ENCODE measurements at places on chromosomes 16 and 17.

DNA sequence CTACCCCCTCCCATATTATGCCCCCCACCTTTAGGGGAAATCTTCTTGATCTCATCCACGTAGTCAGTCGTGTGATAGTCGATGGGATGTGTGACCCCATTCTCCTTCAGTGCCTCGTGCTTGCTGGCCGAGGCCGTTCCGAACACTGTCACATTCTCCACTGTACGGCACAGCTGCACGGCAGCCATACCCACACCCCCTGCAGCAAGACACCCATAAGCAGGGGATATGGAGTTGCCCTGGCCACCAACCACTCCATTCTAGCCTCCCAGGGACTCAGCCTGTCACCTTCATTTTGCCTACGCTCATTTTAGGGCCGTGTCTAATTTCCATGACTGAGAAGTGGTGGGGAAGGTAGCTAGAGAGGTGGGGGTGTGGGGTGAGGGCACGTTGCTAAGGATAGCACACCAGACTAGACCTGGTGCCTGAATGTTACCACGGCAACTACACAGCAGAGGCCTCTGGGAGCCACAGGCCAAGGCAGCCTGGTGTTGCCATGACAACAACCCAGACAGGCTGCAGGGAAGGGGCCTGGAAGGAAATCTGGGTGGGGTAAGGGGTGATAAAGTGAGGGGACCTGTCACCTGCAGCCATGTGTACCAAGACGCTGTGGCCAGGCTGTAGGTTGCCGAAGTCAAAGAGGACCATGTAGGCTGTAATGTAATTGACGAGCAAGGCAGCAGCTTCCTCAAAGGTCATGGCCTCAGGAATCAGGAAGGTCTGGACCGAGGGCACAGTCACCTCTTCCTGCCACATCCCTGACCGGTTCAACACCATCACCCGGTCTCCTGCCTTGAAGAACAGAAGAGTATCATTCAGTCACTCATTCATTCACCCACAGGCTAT is 4.0 kb downstream of the VAT1 start:
- DNase-seq, result peak; percentile 72

DNA sequence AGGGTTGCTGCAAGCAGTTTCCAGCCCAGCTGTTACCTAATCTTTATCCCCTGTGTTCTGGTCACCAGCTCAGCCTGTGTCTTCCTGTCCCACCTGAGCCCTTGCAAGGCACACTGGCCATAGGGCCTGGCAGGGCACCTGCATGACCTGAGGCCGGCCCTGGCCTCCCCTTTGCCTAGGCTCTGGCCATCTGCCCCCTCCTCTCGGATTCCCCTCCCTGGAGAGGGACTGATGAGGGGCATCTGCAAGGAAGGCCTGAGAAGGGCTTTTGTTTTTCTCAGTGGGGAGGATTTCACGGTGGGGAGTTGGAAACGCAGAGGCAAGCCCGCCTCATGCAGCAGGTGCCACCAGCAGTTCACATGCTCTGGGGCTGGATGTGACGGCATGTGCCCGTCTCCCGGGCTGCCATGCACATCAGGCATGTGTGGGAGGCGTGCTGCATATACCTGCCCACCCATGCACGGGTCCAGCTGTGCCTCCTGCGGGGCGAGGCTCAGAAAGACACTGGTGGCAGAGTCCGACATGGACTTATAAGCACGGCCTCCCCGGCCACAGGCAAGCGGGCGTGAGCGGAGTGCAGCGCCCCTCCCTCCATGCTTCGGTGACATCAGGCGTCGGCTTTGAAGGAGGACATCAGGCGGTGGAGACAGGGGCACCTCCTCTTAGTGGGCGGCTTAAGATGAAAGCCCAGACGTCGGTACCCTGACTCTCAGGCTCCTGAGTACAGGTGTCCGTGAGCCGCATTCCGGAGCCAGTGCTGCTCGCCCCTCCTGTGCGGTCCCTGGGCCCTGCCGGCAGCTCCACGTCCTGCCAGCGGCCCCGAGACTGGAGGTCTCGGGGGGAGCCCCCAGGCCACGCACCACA is 16.5 kb downstream of the ASPSCR1 start:
- no peak for DNase-seq

- DNase-seq, result no peak
Measured at GRCh38 chr17:48394821-48395220, 35.2 kb downstream of the SKAP1 start.

DNA sequence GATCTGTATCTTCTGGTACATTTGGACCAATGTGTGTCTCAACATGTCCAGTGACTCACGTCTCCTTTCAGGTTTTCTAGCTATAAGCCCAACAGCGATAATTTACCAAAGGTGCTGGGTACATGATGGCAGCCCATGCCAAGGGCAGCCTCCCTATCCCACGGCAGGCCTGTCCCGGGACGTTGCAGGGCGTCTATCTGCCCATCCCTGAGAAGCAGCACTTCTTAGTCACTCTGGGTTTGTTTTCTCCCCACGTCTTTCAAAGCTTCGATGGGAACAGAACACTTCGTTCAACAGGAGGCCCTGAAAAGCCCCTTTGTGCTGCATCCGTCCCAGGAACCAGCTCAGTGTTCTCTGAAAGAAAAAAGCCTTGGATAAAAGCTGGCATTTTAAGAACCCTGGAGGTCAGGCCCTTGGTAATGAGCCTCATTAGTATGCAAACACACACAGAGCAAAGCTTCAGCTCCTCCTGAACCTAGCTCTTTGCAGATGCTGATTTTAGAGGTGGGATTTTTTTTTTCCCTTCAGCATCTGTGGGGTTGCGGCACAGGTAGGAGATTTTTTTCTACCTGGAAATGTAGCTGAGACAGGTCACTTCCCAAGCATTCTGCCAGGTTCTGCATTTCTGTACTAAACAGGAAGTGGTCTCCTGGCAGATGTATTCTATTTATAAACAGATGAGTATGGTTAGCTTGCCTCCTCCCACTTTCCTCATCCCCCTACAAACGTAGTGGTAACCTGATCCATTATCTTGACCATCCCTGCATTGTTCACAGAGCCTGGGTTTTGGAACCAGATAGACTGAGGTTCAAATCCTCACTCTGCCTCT is 17.5 kb upstream of the MT4 start:
- DNase-seq, result no peak

- DNase-seq, result no peak
Measured at GRCh38 chr17:8555062-8555461, 75.5 kb downstream of the MYH10 start.

DNA sequence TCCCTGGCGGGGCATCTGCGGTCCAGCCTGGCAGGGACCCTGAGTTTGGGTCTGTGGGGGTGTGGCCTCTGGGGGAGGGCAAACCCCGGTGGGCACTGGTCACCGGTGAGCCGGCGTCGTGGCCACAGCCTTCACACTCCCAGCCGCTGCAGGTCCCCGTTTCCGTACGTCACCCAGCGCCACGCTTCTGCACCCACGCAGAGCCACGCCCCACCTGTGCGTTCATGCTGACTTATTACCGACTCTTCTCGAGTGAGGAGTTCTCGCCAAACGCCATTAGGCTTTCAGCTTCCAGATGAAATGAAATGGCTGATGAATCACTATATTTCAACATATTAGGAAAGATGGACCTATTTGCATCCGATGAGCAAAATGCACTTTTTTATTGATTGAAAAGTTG is 8.8 kb upstream of the SSTR5 start:
- no peak for DNase-seq

GRCh38 chr16:85452364-85453193 is 160.5 kb upstream of the GSE1 start:
- DNase-seq, result no peak
